Stimulated activated CD4-positive, alpha-beta T cell treated with anti-CD3 and anti-CD28 coated beads, TNF-alpha, amount 100 ng/mL, for 4 hours (primary cell): ENCODE measurements at places on chromosomes 7 and 10.

DNA sequence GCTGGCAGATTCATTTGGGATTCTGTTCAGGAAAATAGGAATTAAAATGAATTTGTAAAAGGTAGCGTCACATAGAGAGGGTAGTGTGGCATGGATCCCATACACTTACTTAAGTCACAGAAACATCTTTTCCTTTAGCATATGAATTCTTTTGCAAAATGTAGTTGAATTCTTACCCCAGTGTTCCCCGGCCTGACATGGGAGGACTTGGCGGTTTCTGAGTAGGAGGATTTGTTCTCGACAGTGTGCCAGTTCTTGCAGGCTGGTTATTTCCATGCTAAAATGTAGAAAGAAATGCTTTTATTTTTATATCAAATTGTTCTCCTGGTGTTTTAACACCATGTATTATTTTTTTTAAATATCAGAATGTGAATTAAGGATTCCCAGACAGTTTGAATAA, 72.6 kb downstream of the PDSS1 start:
- no peak for DNase-seq

- no peak for DNase-seq
These were observed 85.8 kb downstream of the NRP1 start for GRCh38 chr10:33248638-33249037.

DNA sequence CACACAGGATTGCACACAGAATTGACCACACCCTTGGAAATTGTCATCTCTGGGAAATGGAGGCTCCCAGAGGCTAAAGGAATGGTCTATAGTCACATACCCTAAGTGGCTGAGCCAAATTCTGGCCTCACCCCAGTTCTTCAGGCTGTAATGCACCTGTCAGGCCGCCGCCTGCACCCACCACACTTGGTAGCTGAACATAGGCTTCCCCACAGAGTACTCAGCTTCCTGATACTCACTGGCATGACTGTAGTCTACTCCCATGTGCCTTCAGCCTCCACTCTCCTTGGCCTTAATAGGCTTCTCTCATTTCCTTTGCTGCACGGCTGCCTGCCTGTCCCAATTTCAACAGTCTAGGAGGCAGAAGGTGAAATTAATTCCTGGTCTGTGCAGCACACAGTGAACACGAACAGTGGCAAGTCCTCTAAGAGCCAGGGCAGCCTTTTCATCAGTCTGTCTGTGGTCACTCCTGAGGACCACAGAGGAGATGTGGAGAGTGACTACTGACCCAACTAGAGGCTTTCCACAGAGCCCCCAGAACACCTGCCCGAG, 42.5 kb downstream of the NUDCD3 start:
- no peak for DNase-seq

DNA sequence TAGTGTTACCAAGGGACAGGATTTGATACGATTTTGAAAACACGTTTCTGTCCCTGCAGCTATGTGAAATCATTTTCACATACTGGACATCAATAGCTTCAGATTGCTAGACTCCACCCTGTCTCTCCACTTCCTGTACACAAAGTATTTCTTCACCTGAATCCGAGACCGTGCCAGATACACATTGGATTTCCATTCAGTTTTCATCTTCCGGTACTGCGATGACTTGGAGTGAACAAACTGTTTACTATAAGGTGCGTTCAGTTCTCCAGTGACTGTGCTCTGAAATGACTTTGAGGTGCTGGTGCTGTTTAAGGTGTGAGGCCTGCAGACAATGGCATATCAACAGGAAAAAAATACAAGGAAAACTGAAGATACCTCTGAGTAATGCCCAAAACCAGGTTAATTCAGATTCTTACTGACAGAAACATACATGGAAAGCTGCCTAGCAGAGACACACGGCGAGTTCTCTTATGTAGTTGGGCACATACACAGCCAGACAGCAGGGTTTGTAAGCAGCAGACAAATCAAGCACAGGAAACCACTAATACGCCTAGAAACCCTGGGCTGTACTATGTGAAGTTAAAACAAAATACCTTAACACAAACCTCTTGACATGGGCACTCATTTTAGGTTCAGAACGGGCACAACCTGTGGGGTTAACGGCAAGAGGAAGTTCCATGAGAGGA, 119.2 kb downstream of the GALNT11 start:
- no peak for DNase-seq

- DNase-seq = no peak
These were observed 52.8 kb downstream of the ASB13 start for GRCh38 chr10:5613481-5614154.

- no peak for DNase-seq
These were observed 5.3 kb upstream of the TMEM139 start for GRCh38 chr7:143279186-143280098.

GRCh38 chr10:9792181-9792580, 1225.5 kb upstream of the CELF2 start:
- no peak for DNase-seq

- no peak for DNase-seq
These were observed 19.9 kb upstream of the GPR141 start for GRCh38 chr7:37663693-37664092.

- DNase-seq = no peak
These were observed 76.6 kb downstream of the SLC16A9 start for GRCh38 chr10:59633063-59633462.

- DNase-seq = no peak
These were observed 13.3 kb upstream of the SYPL1 start for GRCh38 chr7:106125417-106125816.

GRCh38 chr7:105776068-105776790, 100.2 kb downstream of the ATXN7L1 start:
- DNase-seq = no peak

DNA sequence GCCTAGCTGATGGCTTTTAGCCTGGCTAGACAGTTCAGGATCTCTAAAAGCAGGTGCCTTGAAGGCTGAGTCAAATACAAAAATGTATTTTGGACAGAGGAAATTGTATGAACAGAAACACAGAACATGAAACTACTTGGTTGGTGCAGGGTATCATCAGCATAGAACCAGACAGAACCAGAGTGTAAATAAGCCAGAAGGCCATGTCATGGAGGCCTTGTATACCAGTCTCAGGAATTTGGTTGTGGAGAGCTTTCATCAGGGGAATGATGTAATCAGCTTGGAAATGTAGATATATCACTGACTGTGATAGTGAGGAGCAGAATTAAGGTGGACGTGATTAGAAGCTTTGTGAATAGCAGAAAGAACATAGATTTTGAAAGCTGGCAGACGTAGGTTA, 82.9 kb downstream of the CFTR start:
- no peak for DNase-seq

- DNase-seq = no peak
These were observed 386.9 kb downstream of the GALNT17 start for GRCh38 chr7:71518880-71519279.

DNA sequence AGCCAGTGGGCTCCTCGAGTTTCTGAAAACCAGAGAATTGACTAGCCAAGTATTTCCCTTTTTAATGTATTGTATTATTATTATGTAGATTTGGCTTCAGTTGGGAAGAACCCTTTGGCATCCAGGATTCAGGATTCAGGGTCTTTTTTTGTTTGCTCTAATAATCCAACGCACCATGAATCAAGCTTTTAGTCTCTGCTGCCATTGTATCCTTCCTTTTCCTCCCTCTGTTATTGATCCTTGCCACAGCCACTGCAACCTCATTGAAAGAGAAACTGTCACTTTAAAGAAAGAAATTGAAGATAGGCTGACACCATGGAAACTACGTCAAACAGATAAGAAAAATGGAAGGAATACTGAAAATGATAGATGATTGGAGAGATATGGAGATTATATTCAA, 150.0 kb downstream of the CHRM2 start:
- DNase-seq = no peak

DNA sequence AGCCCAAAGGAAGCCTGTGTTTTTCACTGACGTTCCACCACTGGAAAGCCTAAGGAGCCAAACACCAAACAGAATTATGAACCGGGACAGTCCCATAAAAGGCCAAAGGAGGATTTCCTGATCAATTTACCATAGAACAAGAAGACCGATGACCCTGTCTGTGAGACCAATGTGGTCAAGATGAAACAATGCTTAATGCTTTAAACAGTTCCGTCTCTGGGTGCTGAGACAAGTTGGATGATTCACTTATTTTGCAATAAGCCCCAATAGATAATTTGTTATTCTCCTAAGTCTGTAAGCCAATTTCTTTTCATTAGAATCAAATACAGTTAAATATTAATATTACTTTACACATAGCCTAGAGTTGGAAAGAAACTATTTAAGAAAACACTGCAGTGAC, 134.9 kb downstream of the MICU1 start:
- DNase-seq = no peak

DNA sequence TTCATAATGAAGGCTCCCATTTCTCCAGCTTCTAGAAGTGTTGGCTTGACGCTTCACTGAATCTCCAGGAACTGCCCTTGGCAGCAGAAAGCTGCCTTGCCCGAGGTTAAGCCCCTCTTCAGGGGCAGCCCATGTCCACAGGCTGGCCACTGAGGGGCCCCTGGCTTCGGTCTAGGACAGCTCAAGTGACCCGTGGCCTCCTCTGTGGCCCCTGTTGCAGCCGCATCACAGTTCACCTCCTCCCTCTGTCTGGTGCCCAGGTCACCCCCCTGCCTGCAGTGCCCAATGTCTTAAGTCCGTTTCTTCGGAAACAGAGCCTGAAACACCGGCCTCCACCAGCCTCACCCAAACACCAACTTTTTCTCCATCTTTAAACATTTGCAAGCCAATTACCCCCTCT, 279.2 kb upstream of the MKI67 start:
- no peak for DNase-seq

DNA sequence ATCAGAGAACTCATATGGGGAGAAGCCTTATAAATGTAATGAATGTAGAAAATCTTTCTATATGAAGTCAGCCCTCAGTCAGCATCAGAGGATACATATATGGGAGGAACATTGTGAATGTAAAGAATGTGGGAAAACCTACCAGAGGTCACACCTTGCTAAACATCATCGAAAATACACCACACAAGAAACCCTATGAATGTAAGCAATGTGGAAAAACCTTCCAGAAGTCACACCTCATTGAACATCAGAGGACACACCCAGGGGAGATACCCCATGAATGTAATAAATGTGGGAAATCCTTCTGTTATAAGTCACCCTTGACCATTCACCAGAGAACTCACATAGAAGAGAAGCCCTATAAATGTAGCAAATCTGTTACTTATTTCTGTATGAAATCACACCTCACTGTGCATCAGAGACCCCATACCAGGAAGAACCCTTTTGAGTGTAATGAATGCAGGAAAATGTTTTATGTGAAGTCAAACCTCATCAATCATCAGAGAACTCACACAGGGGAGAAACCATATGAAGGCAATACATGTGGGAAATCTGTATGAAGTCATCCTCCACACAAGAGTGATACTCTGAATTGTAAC, 30.8 kb downstream of the ZNF12 start:
- DNase-seq = no peak

DNA sequence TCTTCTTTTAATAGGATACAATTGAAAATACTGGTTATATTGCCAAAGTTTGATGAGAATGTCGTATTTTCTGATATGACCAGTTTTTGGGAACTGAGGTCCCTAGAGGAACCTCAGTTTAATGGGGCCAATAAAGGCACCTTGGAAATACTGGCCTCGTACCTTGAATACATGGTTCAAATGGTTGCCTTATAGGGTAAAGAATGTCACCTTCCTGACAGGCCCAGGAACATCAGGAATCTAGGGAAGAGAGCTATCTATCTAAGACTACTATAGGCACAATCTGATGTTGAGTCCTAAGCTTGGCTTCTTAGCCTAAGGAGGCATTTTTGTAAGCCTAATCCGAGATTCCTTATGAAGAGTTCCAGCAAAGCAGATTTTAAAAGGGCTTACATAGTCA, 9.3 kb downstream of the SHTN1 start:
- DNase-seq = no peak

GRCh38 chr7:76020031-76020714, 25.8 kb upstream of the TMEM120A start:
- DNase-seq = peak; percentile 51

DNA sequence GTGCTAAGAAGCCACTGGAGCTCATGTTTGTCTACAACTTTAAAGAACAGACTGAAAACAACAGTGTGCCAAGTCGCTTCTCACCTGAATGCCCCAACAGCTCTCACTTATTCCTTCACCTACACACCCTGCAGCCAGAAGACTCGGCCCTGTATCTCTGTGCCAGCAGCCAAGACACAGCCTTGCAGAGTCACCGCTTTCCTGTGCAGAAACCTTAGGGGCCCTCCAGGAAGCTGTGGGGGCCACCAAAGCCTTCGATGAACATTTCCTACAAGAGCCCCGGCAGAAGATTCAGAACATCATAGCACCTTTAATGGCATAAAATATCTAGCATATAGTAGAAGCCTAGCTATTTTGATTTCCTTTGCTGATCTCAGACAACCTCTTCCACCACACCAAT, 88.0 kb upstream of the PRSS58 start:
- no peak for DNase-seq

DNA sequence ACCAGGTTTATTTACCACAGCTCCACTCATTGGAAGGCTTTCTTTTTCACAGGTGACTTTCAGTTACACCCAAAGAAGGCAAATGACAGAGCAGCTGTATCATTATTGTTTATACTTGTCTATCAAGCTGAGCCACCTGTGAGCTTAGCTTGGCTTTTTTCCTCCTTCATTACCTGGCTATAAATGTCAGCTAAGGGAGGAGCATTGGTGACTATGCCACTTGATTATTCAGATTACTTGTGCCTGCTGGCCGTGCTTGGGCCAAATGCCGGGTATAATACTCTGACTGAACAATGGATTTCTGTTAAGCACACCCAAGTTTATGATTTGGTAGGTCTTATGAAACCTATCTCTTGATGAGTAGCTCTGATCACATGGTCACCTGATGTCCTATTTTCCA, 9.9 kb upstream of the GNAT3 start:
- no peak for DNase-seq

- DNase-seq = no peak
These were observed 13.9 kb downstream of the PIP4K2A start for GRCh38 chr10:22700489-22700888.

GRCh38 chr10:102738692-102739121, 5.0 kb upstream of the WBP1L start:
- no peak for DNase-seq

DNA sequence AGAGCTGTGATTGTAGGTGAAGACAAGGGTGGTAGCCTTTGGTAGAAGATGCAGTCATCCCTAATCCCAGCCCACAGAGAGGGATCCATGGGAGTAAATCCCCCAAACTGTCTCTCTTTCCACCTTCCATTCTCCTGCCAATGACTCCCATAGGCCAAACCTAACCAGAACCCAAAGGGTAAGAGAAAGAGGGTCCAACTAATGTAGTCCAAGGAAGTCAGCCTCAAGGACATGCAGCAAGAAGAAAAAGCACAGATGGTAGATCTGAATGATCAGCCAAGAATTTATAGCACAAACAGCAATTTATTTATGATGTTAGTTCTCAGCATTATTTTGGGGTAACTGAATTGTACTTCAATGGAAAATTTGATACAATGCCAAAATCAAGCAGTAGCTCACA, 87.7 kb downstream of the ST8SIA6 start:
- DNase-seq = no peak

DNA sequence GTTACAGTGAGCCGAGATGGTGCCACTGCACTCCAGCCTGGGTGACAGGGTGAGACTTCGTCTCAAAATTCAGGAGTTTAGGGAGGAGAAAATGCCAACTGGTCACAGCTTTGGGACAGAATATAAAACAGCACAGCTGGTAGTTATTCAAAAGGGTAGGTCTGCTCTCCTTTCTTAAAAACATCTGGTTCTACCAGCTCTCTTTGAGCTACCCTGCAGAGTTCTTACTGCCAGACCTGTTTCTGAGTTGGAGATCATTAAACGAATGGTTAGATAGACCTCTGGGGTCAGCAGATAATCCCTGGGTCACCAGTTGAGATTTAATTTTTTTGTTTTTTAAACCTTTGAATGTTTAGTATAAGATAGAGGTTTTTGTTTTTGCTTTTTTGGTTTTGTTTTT, 52.6 kb downstream of the MCU start:
- no peak for DNase-seq

GRCh38 chr7:155351120-155351870, 53.6 kb downstream of the INSIG1 start:
- no peak for DNase-seq
